ENCODE measurements at places on chromosomes 2 and 18.

- DNase-seq = peak; percentile 76
These were observed 46.6 kb downstream of the PRKRA start for GRCh38 chr2:178404368-178404767.

- DNase-seq = no peak
These were observed 207.4 kb downstream of the CBLN2 start for GRCh38 chr18:72336786-72337185.

GRCh38 chr2:1653956-1654695, 90.2 kb downstream of the PXDN start:
- peak; percentile 81 for DNase-seq

DNA sequence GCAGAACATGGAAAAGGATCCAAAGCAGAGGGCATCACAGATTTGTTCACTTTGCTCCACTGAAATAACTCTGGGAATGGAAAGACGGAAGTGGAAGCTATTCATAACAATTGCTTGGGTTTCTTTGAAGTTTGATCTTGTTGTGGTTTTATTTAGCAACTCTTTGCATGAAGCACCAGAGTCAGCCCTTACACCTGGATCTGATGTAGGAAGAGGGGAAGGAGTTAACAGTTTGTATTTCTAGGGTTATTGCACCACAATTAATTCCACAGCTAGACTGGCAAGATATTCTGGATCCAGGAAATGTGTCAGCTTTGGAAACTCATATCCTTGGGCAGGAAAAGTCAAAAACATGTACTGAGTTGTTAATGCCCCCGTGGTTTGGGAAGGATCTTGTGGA, 1143.4 kb downstream of the CNTNAP5 start:
- DNase-seq = peak; percentile 79

DNA sequence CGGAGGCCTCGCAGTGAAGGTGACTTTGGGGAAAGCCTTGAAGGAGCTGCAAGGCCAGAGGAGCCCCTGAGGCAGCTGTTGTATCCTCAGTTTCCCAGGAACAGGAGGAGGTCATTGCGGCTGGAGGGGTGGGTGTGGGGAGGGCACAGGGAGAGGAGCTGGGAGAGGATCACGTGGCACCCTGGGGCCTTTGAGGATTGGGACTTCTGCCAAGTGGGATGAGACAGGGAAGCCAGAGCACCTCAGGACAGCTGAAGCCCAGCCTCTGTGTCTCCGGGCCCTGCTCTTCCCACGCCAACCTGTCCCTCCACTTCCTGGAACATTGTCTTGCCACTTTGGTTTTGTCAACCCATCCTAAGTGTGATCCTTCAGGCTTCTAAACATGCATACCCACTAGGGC, 19.4 kb upstream of the RRM2 start:
- no peak for DNase-seq

GRCh38 chr2:128734521-128735295, 416.0 kb upstream of the HS6ST1 start:
- peak; percentile 76 for DNase-seq

DNA sequence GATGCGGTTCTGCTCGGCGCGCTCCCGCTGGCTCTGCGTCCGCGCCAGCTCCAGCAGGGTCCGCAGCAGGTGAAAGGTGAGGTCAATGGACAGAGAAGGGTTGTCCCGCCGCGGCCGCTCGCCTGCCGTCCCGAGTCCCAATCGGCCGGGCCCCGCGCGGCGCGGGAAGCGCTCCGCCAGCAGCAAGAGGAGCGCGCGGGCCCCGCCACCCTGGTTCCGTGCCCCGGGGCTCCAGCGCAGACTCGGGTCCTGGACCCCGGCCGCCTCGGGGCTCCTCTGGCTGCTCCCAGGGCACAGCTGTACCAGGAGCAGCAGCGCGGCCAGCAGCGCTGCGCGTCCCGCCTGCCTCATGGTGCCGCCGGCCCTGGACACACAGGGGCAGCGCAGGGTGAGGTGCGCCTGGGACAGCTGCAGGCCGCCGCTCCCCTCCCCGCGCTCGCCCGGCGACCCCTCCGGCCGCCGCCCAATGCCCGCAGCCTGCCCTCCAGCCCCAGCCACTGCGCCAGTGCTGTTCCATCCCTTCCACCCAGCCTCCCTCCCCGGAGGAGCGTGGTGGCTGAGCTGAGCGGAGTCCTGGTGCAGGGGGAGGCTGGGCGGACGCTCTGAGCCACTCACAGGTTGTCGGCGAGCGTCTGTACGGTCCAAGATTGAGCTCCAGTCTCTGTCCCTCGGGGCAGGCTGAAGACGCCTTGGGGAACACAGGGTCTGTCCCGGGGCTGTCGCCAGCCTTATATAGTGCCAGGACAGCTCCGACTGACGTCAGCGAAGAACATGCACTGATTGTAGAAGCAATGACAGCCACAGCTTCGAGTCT, 493 bp downstream of the UCN start:
- no peak for DNase-seq

GRCh38 chr18:35408843-35409261, 31.7 kb upstream of the ZNF396 start:
- no peak for DNase-seq

GRCh38 chr2:207819021-207819797, 49.5 kb upstream of the FZD5 start:
- no peak for DNase-seq

- no peak for DNase-seq
These were observed 42.1 kb downstream of the NHEJ1 start for GRCh38 chr2:219118504-219118903.

DNA sequence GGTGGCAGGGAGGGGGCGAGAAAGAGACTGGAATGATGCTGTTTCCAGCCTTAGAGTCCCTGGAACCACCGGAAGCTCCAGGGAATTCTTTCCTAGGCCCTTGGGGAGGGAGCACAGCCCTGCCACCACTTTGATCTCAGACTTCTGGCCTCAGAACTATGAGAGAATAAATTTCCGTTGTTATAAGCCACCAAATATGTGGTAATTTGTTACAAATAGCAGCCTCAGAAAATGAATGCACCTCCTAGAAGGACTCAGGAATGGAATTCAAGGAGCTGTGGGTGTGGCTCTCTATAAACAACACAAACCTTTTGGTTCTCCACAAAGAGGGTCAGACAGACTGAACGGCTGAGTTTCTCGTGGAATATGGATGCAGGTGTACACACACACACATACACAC, 144.5 kb downstream of the ACKR3 start:
- DNase-seq = no peak

- DNase-seq = peak; percentile 55
These were observed 3.3 kb downstream of the SRSF7 start for GRCh38 chr2:38747819-38748218.

GRCh38 chr2:179297927-179298326, 33.3 kb upstream of the SESTD1 start:
- no peak for DNase-seq

GRCh38 chr2:221096706-221097567, 475.2 kb downstream of the EPHA4 start:
- no peak for DNase-seq

GRCh38 chr2:185738679-185739472, at the start of gene FSIP2:
TSS of gene FSIP2 (plus strand) at chr2:185738804. CDS start at chr2:185738895, 91 bp downstream.
- peak; percentile 63 for DNase-seq

GRCh38 chr2:186913870-186914269, 64.9 kb upstream of the ZSWIM2 start:
- DNase-seq = no peak

- DNase-seq = peak; percentile 3
These were observed 65.9 kb downstream of the KCNF1 start for GRCh38 chr2:10977621-10978020.

DNA sequence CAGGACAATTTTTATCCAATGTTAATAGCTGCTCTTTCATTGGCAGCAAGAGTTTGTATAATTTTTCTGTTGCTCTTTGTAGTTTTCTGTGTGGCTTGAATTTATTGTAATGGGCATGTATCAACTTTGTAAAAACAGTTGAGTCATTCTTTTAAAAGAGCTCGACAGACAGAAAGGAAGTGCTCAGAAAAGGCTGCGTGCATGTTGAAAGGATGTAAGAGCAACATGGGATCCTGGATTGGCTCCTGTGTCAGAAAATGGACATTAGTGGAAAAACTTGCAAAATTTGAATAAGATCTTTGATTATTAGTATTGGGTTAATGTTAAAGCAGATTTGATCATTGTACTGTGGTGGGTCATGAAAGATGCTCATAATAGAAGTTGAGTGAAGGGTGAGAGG, 93.3 kb upstream of the CDC42EP3 start:
- DNase-seq = peak; percentile 54

DNA sequence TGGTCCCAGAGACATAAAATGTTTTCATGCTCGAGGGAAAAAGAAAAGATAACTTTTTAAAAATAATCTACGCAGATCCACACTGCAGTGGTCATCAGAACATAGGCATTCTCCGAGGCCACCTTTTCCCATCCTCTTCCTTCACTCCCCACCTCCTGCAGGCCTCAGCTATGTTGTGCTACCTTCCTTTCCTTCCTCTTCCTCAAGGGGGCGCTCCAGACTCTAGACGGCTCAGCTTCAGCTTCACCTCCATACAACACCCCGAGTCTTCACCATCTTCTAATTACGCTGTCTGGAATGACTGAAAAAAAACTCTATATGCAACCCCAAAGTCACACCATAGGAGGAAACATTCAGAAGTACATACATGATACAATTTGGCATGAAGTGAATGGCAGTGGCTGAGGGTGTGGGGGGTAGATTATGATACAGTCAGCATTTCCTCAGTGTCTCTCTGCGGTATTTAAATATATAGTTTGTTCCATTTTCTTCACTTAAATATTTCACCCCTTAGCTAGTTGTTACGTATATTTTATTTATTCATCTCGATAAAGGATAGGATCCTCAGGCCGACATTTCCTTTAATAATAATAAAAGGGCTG, 583.6 kb downstream of the IRS1 start:
- DNase-seq = peak; percentile 68

DNA sequence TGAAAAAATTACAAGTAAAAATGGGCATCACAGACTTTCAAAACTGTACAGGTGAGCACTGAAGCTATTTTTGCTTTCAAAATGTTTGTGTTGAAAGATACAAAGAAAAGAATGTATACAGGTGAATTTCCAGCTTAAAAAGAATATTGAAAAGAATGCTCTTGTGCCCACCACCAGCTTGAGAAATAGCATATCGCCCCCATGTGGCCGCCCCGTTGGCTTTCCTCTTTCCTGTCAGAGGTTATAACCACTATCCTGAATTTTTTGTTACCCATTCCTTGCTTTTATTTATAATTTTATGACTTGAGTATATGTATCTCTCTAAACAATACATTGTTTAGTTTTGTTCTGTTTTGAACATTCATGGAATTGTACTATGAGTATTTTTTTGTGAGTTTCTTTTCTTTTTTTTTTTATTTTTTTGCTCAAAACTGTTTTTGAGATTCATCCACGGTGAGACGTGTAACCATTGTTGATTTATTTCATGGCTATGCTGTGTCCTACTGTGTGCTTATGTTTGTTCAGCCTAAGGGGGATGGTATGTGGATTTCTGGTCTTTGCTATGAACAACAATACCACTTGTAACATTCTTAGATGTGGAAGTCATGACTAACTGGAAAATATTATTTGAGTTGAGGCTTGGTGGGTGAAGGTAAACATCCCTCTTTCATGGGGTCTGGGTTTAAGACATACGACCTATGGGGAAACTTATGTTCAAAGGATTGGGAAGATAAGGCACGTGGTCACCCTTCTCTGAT, 11.6 kb downstream of the TRPM8 start:
- peak; percentile 9 for DNase-seq

DNA sequence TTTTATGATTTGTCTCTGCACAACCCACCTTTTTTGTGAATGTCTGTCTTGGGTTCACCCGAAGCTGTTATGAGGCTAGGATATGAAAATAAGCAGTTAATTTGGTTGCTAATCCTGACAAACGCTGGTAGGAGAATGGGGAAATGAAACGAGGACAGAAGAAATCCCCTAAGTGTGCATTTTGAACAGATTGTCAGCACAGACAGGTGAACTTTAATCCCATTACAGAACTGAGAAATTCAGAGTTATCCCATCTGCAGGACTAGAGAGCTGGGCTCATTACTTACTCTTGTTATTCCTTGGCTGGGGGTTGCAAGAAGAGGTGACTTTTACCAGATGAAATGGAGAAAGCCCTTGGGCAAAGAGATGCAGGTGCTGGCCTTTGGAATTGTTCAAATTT, 123.3 kb upstream of the NYAP2 start:
- DNase-seq = no peak

DNA sequence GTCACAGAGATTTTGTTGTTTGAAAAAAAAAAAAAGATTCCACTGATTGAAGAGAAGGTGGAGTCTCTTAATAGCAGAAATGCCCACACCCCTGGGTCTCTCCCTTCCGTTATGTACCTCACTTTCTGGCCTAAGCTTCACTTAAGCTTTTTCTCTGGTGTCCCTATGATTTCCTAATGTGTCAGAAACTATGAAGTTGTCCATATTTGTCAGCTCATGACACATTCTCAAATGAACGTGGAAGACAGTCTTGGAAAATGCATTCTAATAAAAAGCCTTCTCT, 5.4 kb upstream of the MALL start:
- DNase-seq = no peak

- no peak for DNase-seq
These were observed 32.2 kb downstream of the AKAIN1 start for GRCh38 chr18:5164903-5165302.

GRCh38 chr2:46058140-46058539, 239.1 kb upstream of the EPAS1 start:
- DNase-seq = no peak

- DNase-seq = no peak
These were observed 279.7 kb downstream of the RNF144A start for GRCh38 chr2:7196883-7197282.

GRCh38 chr2:120874888-120875275, 139.2 kb downstream of the GLI2 start:
- DNase-seq = no peak

- DNase-seq = peak; percentile 30
These were observed 14.2 kb downstream of the TWSG1 start for GRCh38 chr18:9348766-9349165.

- DNase-seq = no peak
These were observed 26.7 kb upstream of the ASB18 start for GRCh38 chr2:236290742-236291425.

- DNase-seq = peak; percentile 18
These were observed 45.1 kb upstream of the HDAC4 start for GRCh38 chr2:239445771-239446524.

- DNase-seq = peak; percentile 92
These were observed 1.1 kb upstream of the SULT6B1 start for GRCh38 chr2:37189452-37190153.

DNA sequence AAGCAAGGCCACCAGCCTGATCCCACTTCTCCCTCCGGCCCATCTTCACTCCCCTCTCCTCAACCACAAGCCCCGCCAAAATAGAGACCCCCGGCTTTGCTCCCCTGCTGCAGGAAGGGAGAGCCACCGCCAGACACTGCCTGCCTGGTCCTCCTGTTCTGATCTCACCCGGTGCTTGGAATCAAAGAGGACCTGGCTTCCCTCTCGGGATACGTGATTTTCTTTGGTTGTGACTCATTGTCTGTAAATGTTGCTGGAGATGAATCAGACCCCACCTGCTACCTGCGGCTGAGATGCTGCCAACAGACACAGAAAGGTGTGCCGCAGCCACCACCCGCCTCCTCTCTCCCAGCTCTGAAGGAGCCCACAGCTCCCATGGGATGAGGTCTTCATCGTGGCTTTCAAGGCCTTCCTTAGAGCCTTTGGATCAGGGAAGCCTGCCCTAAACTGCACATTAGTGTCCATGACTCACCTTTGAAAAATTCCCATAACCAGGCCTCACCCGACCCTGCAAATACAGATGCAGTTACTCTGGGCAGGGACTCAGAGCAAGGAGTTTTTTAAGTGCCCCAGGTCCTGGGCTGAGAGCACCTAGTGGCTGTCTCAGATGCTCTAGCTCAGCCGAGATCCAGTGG, 79.4 kb upstream of the ZNF532 start:
- DNase-seq = peak; percentile 82

GRCh38 chr18:63180971-63181376, 138.6 kb downstream of the BCL2 start:
- no peak for DNase-seq

GRCh38 chr2:19474128-19474527, 115.7 kb upstream of the OSR1 start:
- DNase-seq = peak; percentile 60
